ENCODE measurements at places on chromosomes 2 and 18.
A peak's percentile ranks its signal among the peaks of the same experiment; 100 is the strongest.

DNA sequence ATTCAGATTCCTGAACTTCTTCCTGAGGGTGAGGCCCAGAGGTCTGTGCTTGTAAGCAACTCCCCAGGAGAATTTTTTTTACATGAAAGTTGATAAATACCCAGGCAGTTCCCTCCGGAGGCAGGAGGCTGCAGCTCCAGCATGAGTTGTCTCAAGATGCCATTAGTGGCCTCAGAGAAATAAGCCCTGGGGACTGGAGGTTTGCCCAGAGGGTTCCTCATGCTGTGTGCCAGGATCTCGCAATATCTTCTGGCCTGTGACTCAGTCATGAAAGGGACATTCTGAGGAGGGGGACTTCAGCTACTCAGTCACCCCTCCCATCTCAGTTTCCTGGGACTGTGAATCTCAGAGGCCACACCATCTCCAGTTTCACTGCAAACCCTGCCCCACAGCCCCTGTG, 49.9 kb downstream of the LYPD1 start:
- H3K36me3 ChIP-seq = no peaks in the 10 kb centered on the region
- H3K4me1 ChIP-seq = no peaks in the 10 kb centered on the region
- no peak overlapping the region for H3K4me3 ChIP-seq

DNA sequence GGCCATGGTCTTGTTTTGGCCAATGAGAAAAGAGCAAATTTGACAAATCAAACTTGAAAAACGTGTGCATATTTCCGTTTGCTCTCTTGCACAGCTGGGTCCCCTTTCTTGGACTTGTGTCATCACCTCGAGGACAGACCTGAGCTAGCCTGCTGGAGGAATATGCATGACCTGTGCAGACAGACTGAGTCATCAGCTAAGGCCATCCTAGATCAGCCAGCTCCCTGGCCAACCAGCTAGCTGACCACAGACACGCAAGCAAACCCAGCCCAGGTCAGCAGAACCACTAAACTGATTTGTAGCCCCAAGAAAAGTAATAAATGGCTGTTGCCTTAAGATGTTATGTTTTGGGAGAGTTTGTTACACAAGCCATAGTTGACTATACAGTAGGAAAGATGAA, 61.3 kb upstream of the PAX3 start:
- H3K4me1 ChIP-seq = no peaks in the 10 kb centered on the region
- no peak overlapping the region for H3K27ac ChIP-seq
- no peaks in the 10 kb centered on the region for H3K36me3 ChIP-seq
- H3K4me3 ChIP-seq = no peak overlapping the region
- no peaks in the 10 kb centered on the region for H3K27me3 ChIP-seq

DNA sequence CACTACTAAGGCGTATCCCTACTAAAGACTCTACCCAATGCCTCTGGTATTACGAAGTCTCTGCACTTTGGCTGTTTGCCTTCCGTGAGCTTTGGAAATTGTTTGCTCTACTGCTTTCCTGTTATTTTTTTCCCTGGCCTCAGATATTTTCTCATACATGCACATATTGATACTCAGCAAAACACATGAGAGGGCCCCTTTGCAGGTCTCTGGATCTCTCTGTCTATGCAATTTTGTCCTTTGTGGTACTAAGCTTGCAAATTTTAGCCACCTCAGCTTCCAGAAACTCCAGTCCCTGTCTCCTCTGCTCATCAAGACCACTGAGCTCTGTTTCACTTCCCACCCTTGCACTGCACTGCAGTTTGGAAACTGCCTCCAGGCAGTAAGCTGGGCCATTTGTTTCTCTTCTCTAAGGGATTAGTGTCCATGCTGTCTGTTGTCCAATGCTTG, 46.6 kb downstream of the TAF1B start:
- H3K4me3 ChIP-seq = no peak overlapping the region
- H3K36me3 ChIP-seq = peaks cover 10% of the 10 kb centered on the region
- H3K4me1 ChIP-seq = no peaks in the 10 kb centered on the region
- H3K27me3 ChIP-seq = no peaks in the 10 kb centered on the region

- no peak overlapping the region for H3K4me3 ChIP-seq
- no peaks in the 10 kb centered on the region for H3K36me3 ChIP-seq
- no peaks in the 10 kb centered on the region for H3K27me3 ChIP-seq
- H3K4me1 ChIP-seq = peaks cover 7% of the 10 kb centered on the region
- DNase-seq = peak; percentile 44
Observed at GRCh38 chr2:60806988-60807681, 51.1 kb downstream of the PAPOLG start.

DNA sequence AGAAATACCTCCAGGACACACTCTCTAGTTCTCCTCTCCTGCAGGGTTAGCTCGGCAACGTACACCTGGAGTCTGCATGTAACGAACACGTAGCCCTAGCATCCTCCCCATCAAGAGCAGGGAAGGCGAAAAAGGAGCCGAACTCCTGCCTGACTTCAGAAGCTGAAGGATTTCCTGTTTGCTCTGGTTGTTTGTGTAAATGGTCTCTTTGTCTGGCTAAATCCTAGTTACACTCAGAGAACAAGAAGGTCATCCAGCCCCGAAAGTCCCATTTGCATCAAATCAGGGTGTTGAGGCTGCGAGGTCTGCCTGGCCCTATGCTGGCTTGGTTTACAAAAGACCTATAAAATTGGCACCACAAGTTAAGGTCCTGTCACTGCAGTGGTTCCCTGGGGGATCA, 66.4 kb upstream of the POMC start:
- H3K36me3 ChIP-seq = peaks cover 79% of the 10 kb centered on the region
- H3K27me3 ChIP-seq = no peaks in the 10 kb centered on the region
- DNase-seq = no peak
- no peak overlapping the region for H3K27ac ChIP-seq

DNA sequence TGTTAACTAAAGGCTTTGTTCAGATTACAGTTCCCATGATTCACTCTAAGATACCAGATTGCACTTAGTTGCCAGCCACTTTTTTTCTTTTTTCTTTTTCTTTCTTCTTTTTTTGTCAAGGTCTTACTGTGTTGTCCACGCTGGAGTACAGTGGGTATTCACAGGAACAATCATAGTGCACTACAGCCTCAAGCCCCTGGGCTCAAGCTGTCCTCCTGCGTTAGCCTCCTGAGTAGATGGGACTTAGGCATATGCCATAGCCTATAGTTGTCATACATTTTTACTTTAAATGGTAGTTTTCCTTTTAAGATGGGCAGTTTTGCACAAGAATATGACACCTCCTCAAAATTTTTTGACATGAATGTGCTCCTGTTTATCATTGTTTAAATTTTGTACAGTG, 2.1 kb downstream of the UGP2 start:
- H3K27ac ChIP-seq = peak overlapping the region; percentile 99
- no peaks in the 10 kb centered on the region for H3K27me3 ChIP-seq
- no peak for DNase-seq
- peaks cover 57% of the 10 kb centered on the region for H3K4me1 ChIP-seq
- no peaks in the 10 kb centered on the region for H3K36me3 ChIP-seq
- H3K4me3 ChIP-seq = peak overlapping the region; percentile 85

DNA sequence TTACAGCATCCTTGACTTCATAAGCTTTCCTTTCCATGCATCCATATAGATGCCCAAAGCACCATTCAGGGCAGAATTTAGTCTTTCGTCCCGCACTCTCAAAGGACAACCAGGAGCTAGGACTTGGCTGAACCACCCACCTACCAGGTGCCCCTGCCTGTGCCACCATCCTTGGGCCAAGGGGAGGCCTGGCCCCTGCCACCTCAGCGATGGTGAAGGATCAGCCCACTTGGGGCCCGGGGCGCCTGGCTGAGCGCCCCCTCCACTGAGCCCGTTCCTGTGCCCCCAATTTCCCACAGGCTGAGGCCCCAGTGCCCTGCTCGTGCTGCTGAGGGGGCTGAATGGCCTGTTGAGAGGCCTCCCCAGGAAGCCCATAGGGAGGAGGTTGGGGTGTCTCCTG, 33.3 kb upstream of the ALPP start:
- no peaks in the 10 kb centered on the region for H3K36me3 ChIP-seq
- H3K27ac ChIP-seq = no peak overlapping the region
- no peaks in the 10 kb centered on the region for H3K4me1 ChIP-seq
- no peak for DNase-seq
- H3K4me3 ChIP-seq = no peak overlapping the region

- no peaks in the 10 kb centered on the region for H3K27me3 ChIP-seq
- H3K36me3 ChIP-seq = no peaks in the 10 kb centered on the region
- no peak overlapping the region for H3K4me3 ChIP-seq
- no peak for DNase-seq
- H3K4me1 ChIP-seq = no peaks in the 10 kb centered on the region
Observed at GRCh38 chr18:2108591-2108990, 462.7 kb downstream of the METTL4 start.

GRCh38 chr2:230170532-230170931, 49.3 kb downstream of the SP110 start:
- H3K36me3 ChIP-seq = no peaks in the 10 kb centered on the region
- no peak for DNase-seq
- no peak overlapping the region for H3K27ac ChIP-seq
- H3K27me3 ChIP-seq = no peaks in the 10 kb centered on the region

DNA sequence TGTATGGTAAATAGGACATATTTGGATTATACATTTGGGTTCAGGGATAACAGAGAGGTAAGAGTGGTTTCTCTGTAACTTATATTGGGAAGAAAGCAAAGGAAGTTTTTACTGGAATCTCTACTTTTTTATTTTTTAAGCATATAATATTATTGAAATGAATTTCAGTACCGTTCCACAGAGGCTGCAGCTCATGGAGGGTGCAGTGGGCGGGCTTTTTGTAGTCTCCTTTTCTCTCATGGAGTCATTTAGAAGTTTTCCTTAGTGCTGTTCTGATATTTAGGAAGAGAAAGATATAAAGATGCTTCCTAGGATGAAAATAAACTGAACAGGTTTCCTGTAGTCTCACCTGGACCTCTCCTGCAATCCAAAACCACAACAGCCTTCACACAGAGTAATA, 1153.3 kb upstream of the TMEFF2 start:
- H3K4me1 ChIP-seq = no peaks in the 10 kb centered on the region
- no peaks in the 10 kb centered on the region for H3K27me3 ChIP-seq
- peak overlapping the region; percentile 43 for H3K4me3 ChIP-seq
- no peaks in the 10 kb centered on the region for H3K36me3 ChIP-seq

DNA sequence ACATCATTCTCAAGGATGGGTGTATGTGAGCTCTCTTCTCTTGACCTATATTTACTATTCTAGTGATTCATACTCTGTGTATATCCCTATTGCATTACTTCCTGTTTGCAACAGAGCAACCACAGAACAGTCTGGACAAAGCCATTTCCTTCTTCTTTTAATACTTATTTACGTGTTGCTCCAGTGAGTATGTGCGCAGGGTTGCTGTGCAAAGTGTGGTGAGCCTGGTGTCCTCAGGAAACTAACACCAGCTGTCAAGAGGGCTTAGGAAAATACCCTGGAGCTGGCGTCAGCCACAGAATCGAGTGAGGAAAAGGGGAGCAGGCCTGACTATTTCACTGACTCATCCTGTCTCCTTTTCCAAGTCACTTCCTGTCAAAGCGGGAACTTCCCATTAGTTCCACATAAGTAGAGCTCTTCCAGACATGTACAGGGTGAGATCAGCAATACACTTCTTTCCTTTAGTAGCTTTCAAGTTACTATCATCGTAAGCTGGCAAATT, 214.1 kb upstream of the COPS8 start:
- H3K27ac ChIP-seq = peak overlapping the region; percentile 48
- no peaks in the 10 kb centered on the region for H3K27me3 ChIP-seq
- peak; percentile 75 for DNase-seq
- H3K4me1 ChIP-seq = no peaks in the 10 kb centered on the region

DNA sequence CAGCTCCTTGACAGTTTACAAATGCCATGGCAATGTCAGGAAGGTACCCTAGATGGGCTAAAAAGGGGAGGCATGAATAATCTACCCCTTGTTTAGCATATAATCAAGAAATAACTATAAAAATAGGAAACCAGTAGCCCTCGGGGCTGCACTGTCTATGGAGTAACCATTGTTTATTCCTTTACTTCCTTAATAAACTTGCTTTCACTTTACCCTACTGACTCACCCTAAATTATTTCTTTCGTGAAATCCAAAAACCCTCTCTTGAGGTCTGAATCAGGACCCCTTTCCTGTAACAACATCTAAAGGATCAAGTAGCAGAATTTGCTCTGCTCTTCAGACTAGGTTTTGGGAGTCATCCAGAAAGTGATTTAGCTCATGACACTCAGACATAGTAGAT, 43.7 kb downstream of the CD8B2 start:
- no peaks in the 10 kb centered on the region for H3K27me3 ChIP-seq
- DNase-seq = no peak
- H3K4me1 ChIP-seq = no peaks in the 10 kb centered on the region
- no peak overlapping the region for H3K4me3 ChIP-seq
- H3K36me3 ChIP-seq = no peaks in the 10 kb centered on the region

DNA sequence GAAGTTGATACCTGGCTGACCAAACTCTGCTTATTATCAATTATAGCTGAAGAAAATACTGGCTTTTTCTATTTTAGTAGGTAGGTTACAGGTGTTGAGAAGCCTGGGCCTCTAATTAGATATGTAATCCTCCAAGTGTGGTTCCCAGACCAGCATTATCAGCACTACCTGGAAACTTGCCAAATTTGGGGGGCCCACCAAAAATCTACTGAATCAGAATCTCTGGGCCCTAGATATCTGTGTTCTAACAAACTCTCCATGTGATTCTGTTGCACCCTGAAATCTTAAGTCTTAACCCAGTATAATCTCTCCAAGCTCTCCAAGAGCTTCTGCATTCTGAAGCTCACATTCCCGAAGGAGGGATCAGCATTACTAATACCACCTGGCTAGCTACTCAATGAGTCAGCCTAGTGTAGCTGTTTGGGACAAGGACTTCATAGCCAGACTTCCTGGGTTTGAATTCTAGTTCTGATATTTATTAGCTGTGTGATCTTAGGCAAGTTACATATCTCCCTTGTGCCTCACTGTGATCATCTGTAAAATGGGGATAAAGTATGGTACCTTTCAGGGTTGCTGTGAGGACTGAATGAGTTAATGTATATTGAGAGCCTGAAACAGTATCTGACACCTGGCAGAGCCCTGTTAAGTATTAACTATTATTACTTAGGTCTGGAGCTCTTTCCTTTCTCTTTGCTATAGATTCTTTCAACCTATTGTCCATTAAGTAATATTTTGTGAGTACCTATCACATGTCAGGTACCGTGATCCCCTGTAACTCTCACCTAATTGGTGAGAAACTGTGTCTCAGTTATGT, 94.1 kb upstream of the CD302 start:
- no peak for DNase-seq
- no peak overlapping the region for H3K4me3 ChIP-seq
- H3K4me1 ChIP-seq = no peaks in the 10 kb centered on the region
- no peaks in the 10 kb centered on the region for H3K27me3 ChIP-seq
- no peaks in the 10 kb centered on the region for H3K36me3 ChIP-seq

DNA sequence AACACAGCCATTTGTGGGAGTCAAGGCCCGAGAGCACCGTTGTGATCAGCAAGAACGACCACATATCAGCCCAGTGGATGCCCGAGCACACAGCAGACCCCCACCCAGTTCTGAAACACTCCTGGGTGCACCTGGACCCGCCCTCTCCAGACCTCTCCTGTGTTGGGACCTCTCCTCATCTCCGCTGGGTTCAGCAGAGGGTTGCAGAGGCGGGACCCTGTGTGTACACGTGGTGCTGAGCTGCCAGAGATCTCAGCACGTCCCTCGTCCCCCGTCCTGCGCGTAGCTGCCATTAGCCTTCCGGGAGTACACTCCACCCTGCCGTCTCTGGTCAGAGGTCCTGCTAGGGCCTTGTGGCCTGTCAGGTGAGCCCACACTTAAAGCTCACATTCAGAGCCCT, 51.7 kb downstream of the ADI1 start:
- no peaks in the 10 kb centered on the region for H3K27me3 ChIP-seq
- no peak for DNase-seq
- peak overlapping the region; percentile 83 for H3K27ac ChIP-seq
- no peak overlapping the region for H3K4me3 ChIP-seq

GRCh38 chr18:28164771-28165483, 12.0 kb downstream of the CDH2 start:
- peaks cover 21% of the 10 kb centered on the region for H3K4me1 ChIP-seq
- H3K27me3 ChIP-seq = no peaks in the 10 kb centered on the region
- no peak overlapping the region for H3K27ac ChIP-seq
- H3K4me3 ChIP-seq = no peak overlapping the region
